ENCODE measurements at places on chromosomes 6 and 20.

DNA sequence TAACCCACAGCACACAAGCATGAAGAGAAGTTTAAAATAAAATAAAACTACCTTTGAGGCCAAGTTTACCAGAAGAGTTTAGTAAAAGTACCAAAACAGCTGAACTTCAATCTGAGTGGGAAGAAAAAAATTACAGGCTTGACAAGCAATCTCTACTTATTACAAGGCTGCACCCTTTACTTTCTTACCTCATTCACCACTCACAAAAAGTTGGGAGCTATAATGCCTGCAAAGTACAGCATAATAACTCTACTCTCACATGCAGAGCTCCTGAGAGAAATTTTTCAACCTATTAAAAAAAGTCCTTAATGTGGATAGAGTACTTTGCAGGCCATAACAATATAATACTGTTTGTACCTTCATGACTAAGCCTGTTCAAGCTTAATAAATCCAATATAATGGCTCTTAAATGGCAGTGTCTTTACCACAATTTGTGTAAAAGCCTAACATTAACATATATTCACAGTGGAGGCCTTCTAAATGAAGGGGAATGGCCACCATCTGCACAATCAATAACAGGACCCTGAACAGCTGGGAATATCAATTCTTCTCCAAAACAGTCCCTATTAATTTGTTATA, 103.1 kb downstream of the DST start:
- no peak for DNase-seq

GRCh38 chr6:77536701-77537100, 73.4 kb upstream of the HTR1B start:
- no peak for DNase-seq

GRCh38 chr20:1562622-1563021, 5.1 kb upstream of the SIRPD start:
- no peak for DNase-seq

DNA sequence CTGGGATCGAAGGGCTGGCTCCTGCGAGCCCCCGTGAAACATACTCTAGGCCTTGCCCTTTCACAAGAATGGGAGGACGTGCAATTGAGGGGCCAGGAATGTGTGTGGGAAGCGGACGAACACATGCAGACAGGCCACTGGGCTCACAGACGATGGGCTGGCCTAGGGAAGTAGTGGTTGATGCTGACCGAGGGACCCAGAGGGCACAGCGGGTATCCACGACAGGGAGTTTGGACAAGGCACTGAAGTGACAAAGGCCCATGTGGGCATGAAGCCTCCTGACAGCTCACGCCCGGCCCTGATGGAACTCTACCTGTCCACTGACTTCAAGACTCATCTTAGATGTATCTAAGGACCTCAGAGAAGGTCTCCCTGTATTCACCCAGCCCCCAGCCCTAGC, 52.2 kb downstream of the MYH7B start:
- no peak for DNase-seq

DNA sequence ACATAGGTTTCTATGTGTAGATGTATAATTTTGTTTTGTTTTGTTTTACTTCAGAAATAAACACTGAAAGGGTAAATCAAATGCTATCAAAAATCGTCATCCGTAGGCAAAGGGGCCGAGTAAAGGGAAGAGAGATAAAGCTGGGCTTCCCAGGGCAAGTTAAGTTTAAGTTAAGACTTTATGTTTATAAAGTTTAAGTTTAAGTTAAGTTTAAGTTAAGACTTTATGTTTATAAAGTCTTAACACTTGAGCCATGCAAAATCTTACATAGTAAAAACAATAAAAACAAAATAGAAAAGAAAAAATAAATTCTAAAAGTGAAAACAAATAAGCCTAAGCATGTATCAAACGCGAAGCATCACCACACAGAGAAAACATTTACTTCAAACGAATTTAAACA, 216.1 kb upstream of the SYNDIG1 start:
- DNase-seq, result no peak

DNA sequence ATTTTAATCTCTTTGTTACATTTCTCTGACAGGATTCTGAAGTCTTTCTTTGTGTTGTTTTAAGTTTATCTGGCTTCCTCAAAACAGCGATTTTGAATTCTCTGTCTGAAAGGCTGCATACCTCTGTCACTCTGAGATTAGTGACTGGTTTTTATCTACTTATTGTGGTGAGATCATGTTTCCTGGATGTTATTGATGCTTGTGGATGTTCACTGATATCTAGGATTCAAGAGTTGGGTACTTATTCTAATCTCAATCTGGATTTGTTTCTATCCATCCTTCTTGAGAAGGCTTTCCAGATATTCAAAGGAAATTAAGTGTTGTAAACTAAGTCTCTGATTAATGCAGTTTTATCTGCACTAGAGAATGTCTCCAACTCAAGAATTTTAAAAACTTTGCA, 1076.1 kb upstream of the ADGRB3 start:
- peak; percentile 14 for DNase-seq

DNA sequence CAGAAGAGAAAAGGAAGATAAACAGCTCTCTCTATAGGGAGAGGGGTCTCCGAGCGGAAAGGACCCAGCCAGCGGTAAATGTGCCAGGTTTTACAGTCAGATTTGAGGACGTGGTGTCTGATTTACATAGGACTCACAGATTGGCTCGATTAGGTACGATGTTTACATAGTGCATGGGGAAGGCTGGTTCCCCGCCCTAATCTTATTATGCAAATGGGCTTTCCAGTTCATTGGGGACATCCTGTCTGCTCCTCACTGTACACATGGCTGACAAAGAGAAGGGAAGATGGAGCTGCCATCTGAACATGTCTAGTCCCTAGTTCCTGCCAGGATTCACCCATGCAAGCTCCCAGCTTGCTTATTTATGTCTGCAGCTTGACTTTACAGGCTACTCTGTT, 119.9 kb downstream of the RNF144B start:
- DNase-seq, result no peak

All from KBM-7 (cell line).